WTC11 (cell line): ENCODE measurements at places on chromosomes 2 and 18.

DNA sequence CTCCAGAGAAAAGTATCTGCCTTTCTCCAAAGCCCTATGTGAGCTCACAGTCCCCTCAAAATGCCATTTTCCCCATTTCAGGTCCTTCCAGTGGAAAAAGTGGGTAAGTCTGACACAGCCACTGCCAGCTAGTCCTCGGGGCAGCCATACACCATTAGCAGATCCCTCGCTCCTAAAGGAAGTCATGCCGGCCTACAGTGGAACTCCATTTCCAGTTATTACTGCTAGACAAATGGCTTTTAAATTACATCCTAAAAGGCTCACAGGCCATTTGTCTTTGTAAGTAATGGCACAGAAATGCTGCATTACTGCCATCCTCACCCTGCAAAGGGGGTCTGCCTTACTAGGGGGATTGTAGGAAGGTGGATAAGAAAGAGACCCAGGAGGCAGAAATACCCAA lies 259.4 kb upstream of the SIX2 start:
- DNase-seq, result no peak

GRCh38 chr2:240429872-240430491 lies 5.5 kb upstream of the GPC1 start:
- DNase-seq, result peak; percentile 18

- no peak for DNase-seq
These were observed 171.6 kb downstream of the VAPA start for GRCh38 chr18:10085416-10085815.

DNA sequence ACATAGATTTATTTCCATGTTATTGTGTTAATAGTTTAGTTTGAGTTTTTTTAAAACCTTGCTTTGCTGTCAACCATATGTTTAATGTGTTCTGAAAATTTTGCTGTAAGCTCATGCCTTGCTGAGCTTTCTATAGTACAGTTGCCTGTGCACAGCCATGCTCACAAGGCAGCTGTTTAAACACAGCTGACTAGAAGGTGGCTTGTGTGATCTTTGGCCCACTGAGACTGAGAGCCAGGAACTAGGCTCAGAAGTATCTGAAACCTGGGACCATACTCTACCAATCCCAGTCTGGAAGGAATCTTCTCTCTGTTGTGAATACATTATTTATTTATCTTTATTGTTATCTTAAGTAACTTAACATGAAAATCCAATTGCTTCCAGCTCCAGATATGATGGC lies 350.5 kb downstream of the KIAA1328 start:
- DNase-seq, result no peak

DNA sequence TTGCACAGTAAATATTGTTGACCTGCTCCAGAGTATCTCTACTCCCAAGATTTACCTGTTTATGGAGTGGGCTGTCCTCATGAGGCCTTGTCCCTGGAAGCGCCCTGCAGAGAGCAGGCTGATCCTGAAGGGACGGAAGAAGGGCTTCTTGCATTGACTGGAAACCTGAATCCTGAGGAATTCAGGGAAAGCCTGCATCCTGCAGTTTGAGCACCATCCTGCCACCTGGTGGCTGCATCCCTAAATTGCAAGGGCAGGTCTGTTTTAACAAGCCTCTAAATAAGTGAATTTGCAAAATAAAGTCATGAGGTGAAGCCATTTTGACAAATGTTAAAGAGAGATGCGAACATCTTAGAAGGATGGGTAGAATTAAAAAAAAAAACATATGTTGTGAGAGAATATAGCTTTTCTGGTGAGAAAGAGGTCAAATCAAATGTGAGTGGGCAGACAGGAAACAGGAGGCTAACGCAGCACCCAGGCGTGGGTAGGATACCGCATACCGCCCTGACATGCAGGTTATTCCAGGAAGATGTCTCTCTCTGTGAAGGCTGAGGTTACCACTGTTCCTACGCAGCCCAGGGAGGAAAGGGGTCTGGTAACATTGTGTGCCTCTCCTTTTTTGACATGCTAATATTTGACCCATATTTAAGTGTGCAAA lies 754.9 kb downstream of the RNF144A start:
- peak; percentile 93 for DNase-seq

- DNase-seq, result no peak
These were observed 130.0 kb upstream of the RND3 start for GRCh38 chr2:150617351-150617978.

DNA sequence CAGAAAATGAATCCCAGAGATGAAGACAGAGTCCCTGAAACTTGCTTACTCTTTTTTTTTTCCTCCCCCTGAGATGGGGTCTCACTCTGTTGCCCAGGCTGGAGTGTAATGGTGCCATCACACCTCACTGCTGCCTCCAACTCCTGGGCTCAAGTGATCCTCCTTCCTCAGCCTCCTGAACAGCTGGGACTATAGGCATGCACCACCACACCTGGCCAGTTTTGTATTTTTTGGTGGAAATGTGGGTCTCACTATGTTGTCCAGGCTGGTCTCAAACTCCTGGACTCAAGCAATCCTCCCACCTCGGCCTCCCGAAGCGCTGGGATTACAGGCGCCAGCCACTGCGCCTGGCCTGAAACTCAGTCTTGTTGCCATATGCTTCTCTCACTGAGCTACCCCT lies 27.8 kb downstream of the IGFBP2 start:
- no peak for DNase-seq

DNA sequence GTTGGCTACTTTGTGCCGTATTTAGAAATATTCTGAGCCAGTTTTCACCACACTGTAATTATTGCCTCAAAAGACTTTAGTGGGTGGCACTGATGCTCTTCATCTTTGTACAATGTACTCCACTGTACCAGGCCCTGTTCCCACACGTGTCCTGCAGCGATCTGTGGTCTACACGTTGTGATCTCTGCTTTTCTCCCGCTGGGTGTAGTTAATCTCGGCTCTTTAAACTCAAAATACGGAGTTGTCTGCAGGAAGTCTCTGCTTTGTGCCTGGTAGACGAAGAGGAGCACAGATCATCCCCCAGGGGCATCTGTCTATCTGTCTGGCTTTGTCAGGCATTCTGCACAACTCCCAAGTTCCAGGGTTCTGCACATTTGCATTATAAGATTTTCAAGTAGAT lies 12.1 kb upstream of the GREB1 start:
- DNase-seq, result no peak

DNA sequence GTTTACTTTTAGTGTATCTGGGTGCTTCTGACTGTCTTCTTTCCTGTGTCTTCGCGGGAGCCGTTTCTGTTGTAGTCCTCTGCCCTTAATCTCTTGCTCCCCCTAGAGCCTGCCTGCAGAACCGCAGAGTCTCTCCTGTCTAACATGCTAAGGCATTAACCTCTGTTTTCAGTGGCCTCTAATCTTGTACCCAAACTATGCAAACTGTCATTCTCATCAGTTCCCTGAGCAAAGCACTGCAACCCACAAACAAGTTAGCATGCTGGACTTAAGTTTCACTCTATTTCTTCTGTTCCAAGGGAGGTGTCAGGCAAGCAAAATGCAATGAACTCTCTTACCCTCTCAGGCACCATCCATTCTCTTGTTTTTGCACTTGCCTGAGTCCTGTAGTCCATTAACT lies 138.4 kb downstream of the OTX1 start:
- DNase-seq, result peak; percentile 63

DNA sequence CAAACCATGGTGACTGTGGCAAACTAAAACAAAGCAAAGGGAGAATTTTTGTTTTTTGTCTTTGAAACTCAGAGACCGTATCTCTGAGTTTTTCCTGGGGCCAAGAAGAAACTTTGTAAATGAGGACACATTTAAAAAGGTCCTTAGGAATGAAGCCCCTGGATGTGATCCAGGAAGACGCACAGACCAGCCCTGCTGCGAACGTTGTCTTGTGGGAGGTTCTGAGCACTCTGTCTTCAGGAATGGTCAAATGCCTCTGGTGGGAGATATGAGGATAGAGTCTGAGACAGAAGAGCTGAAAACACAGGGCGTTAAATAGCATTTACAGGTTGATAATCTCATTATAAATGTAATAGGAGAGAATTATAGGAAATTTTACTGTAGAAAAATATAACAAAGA lies 893.5 kb upstream of the KLHL29 start:
- DNase-seq, result no peak

DNA sequence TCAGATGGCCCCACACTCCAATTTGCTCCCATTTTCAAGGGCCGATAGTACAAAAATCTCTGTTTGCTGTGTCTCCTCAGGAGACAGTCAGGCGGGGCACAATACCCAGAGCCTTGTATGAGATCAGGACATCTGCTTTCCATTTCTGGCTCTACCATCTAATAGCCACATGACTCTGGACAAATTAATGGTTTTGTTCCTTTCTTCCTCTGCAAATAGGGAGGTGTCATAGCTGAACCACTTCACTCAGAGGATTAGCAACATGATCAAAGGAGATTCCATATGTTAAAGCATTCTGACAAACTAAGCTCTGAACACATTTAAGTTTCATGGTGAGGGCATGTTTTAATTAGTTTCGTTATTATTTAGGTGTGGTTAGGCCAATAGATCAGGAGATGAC lies 602.1 kb upstream of the SYT4 start:
- DNase-seq, result no peak

- DNase-seq, result no peak
These were observed 14.8 kb downstream of the ZAP70 start for GRCh38 chr2:97728091-97728731.

GRCh38 chr2:68464651-68465050 lies 2.4 kb downstream of the FBXO48 start:
- DNase-seq, result no peak

GRCh38 chr18:66749481-66750035 lies 145.7 kb upstream of the CDH19 start:
- DNase-seq, result no peak
